ENCODE measurements at places on chromosomes 5 and 9.

GRCh38 chr5:135269931-135270421 is 129.1 kb downstream of the MACROH2A1 start:
- DNase-seq, result no peak

- no peak for DNase-seq
Measured at GRCh38 chr9:128296340-128297220, 20.5 kb downstream of the SWI5 start.

- DNase-seq, result no peak
Measured at GRCh38 chr9:109560470-109561132, 62.5 kb upstream of the PTPN3 start.

DNA sequence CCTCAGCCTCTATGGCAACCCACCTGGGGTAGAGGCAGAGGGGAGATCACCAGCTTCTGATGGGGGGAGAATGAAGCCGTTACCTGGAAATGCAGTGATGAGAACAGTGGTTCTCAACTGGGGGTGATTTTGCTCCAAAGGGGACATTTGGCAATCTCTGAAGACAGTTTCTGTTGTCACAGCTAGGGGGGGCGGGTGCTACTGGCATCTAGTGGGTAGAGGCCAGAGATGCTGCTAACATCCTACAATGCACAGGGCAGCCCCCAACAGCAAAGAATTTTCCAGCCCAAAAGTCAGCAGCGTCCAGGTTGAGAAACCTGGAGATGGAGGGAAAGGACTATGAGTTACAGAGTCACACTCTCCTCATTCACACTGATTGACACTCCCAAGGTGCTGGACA is 84.5 kb downstream of the FGF1 start:
- DNase-seq, result no peak

DNA sequence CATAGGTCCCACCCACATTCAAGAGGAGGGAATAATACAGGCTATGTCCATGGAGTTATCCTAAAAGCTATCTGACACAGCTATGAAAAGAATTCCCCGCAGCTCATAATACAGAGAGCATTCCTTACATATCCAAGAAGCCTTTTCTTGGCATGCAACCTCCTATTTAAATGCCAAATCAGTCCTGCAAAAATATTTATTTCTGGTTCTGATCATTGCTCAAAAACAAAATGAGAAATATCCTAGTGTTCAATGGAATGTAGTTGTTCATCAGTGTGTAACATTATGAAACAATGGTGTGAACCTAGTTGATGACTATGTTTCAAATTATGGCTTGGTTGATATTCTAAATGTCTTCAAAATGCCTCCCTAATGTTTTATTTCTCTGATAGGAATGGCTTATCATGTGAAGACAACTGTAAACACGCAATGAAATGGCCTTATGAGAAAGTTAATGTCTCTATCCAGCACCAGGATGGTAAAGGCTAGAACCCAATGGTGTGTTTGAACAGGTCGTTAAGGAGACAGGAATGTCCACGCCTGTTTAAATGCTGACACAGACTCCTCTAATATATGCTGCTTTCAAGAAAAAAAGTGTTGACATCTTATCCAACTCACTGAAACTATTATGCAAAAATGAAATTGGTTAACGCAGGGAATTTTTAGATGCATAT is 126.7 kb upstream of the CDH6 start:
- no peak for DNase-seq

DNA sequence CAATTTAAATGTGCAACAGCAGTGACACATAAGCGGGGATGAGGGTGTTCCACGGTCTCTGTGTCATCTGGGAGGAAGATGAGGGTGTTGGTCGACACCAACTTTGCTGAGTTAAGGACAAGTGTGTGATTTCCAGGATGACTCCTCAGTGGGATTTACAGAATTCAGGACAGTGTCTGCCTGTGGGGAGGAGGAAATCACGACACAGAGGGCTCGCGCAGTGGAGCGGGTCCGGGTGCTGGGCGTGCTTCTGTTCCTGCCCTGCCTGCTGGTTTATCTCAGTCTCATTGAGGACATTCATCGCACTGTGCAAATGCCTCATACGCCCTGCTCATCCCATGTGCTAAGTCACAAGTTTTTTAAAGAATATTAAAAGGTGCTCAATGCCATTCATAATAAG is 73.7 kb upstream of the ADAMTS2 start:
- DNase-seq, result no peak

DNA sequence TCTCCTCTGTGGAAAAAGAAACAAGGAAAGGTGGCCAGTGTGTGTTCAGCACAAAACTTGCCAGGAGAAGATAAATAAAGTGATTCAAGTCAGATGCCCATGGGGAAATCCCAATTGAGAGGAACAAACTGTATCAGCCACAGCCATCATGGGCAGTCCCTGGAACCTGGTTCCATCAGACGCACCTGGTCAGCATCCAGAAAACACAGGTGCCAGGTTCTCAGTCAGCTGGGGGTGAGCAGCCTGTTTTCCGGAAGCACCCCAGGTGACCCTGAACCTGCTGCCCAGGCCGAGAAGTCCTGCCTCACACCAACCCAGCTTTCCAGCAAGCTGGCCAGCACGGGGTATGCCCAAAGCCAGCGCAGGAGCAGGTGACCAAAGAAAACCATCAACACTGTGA is 30.5 kb downstream of the PTCH1 start:
- DNase-seq, result no peak

GRCh38 chr9:88826771-88827181 is 164.5 kb upstream of the S1PR3 start:
- no peak for DNase-seq

- no peak for DNase-seq
Measured at GRCh38 chr5:178246624-178247279, 14.2 kb upstream of the PHYKPL start.

GRCh38 chr5:56415356-56415765 is 182.2 kb upstream of the ANKRD55 start:
- DNase-seq, result no peak

GRCh38 chr5:174073122-174073660 is 27.7 kb downstream of the NSG2 start:
- no peak for DNase-seq

DNA sequence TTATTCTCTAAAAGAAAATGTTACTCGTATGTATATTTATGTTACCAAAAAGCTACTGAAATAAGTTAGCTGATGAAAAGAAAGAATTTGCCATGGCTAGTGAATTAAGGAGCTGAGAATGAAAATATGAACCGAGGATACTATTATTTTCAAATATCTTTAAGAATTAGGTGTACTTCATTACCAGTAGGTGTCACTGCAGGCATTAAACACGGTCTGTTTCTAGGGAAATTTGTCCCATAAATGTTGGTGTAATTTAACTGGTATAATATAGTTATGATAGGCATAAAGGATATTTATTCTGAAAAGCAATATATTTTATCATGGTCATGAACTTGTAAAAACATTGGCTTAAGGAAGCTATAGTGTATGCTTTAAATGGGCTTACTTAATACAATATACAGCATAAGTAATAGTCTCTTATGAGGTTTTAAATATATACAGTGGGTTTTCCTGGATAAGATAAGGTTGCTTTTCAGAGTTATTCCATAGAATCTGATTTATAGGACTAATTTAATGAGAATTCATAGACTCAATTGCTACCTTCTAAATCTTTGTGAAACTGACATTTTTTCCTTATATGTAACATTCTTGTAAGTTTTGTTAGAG is 72.4 kb upstream of the MPDZ start:
- no peak for DNase-seq

DNA sequence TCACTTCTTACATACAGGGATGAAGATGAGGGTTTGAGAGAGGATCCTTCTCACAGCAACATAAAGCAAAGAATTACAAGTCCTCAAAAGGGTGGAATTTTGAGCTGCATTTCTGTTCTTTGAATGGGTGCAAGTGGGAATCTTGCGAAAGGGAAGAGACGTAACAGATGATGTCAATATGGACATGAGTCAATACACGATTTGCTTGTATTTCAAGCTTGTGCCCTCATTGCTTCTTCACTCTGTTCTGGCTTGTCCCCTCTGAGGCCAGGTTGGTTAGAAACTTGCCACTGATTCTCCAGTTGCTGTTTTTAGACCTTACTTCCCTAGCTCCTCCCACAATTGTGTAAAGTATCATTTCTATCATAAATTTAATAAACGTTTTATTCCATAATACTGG is 104.8 kb upstream of the CLINT1 start:
- DNase-seq, result no peak

DNA sequence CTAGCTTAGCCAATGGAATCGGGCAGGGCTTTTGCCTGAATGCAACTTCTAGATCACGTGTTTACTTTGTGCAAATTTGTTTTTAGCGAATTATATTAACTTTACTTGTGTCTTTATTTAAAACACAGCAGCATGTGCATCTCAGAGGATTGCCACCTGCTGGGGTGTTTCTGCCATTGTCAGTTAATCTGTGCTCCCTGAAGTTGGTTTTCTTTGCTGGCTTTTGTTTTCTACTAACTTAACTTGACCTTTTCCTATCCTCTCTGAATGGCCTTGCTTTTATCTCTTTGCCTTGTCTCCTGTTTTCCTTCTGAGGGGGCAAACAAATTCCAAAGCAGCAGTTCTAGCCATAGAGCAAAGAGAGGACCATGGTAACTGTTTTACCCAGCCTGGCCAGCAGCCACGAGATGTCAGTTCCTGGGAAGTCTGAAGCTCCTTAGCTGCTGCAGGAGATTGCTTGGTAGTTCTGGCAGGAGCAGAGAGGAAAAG is 67.6 kb downstream of the ARHGEF28 start:
- DNase-seq, result no peak

GRCh38 chr5:50445296-50445949 is 4.3 kb upstream of the EMB start:
- DNase-seq, result no peak

- no peak for DNase-seq
Measured at GRCh38 chr9:3468421-3469205, 57.2 kb downstream of the RFX3 start.

DNA sequence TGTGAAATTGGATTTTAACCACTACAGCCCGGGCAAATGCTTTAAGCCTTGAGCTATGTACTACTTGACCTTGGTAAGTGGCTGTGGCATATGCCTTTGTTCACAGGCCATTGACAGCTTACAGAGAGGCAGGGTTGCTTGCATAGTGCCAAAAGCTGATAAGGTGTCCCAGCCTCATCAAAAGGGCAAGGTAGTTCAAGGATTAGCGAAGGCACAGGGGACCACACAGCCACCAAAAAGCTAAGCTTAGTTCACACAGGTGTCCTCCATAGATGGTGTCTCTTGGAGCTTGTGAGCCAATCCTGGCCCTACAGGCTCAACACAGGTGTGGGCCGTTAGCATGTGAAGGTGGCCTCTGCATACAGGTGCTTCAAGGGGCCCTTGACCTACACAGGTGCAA is 86.8 kb downstream of the ZNF622 start:
- DNase-seq, result no peak

- no peak for DNase-seq
Measured at GRCh38 chr5:96663608-96664007, 1.4 kb downstream of the CAST start.

- no peak for DNase-seq
Measured at GRCh38 chr5:57082441-57083067, 91.3 kb upstream of the GPBP1 start.

- no peak for DNase-seq
Measured at GRCh38 chr9:110541950-110542349, 37.6 kb downstream of the SVEP1 start.

- no peak for DNase-seq
Measured at GRCh38 chr5:138559937-138560336, 15.3 kb downstream of the HSPA9 start.

All from stimulated activated naive CD4-positive, alpha-beta T cell treated with Interleukin-2 at 50 U/mL for 16 hours (primary cell).